ENCODE measurements at places on chromosomes 1 and 21.

- DNase-seq: peak; percentile 54
Observed at GRCh38 chr1:167683641-167684502, 37.9 kb upstream of the MPZL1 start.

GRCh38 chr1:25544819-25545218, 1.4 kb downstream of the LDLRAP1 start:
- peak; percentile 45 for DNase-seq

DNA sequence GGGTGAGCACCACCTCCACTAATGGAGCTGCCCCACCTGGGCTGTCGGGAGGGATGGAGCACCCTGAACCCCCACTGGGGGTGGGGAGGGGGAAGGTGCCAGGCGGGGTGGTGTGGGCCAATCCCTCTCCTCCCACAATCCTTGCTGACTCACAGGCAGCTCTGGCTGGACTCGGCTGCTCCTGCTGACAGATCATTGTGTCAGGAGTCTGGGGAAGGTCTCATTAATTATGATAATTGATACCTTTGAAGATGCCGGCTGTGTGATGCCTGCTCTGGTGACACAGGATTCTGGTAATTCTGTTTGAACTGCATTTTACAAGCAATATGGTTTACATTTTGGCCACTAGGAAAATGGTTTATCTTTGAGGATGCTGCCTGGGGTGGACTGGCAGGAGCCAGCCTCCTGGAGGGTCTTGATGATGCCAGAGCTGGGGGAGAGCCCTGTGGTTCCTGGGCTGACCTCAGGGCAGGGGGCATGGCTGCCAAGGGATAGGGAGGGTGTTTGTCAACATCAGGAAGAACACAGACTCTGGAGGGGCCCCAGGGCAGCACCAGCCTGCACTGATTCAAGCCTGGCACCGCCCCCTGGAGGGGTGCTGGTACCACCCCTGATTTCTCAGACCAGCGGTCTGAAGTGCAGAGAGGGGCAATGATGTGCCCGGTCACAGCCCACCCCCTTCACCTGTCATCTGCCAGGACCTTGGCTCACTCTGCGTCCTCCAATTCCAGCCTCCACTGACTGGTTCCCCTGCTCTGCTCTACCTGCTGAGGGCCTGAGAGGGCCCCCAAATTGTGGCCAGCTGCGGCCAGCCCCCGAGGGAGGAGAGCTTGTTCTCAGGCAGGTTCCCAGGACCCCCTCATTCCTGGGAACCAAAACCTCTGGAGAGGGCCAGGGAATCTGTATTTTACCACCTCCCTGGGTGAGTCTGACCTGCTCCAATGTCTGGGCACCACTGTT, 338.8 kb downstream of the MATN1 start:
- no peak for DNase-seq

DNA sequence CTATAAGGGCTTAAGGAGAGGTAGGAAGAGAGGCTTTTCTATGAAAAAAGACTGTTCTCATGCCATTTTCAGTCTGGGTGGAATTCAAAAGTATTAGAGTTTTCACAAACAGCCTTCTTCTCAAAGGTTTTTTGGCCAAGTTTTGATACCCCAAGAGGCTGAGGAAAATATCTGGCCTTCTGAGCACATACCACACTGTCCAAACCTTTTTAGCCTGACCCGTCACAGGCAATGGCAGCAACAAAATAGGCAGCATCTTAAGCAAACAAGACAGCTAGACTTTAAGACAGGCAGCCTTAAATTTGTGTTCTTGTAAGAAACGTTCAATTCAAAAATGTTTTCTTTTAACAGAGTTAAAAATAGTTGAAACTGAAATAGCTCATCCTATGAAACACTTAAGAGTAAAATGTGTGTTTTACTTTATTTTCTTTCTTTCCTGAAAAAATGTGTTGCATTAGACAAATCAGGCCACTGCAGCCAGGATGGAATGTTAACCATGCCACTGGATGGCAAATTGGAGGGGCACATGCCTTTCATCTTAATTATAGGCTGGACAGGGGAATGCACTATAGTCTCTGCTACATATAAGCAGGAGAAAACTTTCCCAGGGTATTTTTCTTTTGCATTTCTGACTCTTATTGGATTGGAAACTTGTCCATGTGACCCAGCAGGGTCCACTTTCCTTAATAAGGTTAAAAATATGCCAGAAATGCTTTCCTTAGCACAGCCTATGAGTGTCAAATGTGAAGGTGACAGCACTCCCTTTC, 315.0 kb downstream of the TGFB2 start:
- peak; percentile 85 for DNase-seq

GRCh38 chr1:29808141-29808995, 572.0 kb downstream of the PTPRU start:
- no peak for DNase-seq

DNA sequence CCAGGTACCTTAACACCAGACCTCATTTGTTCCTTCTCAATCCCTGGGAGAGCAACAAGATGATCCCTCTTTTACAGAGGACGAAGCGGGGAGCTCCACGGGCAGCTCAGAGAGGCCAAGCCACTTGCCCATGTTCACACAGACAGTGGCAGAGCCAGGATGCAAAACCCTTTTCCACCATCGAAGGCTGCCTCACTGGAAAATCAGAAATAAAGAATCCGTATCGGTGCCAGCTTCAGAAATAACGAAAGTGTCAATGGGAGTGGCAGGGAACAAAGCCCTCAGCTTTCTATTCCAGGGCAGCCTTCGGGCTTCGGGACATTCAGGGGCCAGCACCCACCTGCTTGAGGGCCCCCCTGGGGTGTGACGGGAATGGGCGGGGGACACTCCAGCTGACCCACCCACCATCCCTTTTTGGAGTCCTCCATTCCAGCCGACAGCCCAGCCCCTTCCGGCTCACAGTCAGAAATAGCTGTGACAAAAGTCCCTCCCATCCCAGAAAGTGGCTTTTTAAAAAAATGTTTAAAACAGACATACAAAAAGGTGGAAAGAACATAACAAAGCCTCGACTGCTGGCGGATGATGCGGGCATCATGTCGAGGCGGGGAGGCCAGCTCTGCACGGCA, 6.0 kb downstream of the IFFO2 start:
- DNase-seq: peak; percentile 35
